Femur (tissue), 1 donor: ENCODE measurements at places on chromosomes 16 and 17.

DNA sequence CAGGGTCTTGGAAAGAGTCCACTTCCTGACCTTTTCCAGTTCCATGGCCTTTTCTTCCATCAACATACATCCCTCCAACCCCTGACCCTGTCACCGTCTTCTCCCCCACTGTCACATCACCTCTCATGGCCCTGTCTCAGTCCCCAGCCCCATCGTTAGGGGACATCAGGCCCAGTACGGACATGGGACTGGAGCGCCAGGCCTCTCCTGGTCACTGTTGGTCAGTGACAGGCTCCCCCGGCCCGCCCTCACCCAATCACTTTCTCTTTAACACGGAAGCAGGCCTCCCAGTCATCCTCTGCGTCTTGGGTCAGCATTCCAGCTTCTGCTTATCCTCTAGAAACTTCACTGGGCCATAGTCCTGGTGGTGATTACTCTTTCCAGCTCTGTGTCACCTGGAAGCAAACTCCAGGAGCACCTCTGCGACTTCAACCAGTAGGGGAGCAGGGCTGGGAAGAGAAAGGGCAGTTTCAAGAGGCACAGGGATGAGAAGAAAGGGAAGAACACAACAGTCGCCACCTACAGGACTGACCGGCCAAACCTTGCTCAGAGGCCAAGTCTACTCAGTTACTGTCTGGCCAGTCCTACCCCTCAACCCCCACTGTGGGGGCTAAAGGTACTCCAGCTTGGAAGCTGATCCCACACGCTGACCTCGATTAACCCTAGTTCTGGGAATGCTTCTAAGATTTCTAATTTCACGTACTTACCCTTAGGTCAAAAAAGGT is 15.9 kb upstream of the ICAM2 start:
- no peak for DNase-seq

- no peak for DNase-seq
These were observed 11.7 kb downstream of the TRAF4 start for GRCh38 chr17:28755486-28755885.

- peak; percentile 87 for DNase-seq
These were observed 30.2 kb downstream of the SPHK1 start for GRCh38 chr17:76414334-76415295.

GRCh38 chr16:23893986-23894385 is 58.2 kb downstream of the PRKCB start:
- no peak for DNase-seq

DNA sequence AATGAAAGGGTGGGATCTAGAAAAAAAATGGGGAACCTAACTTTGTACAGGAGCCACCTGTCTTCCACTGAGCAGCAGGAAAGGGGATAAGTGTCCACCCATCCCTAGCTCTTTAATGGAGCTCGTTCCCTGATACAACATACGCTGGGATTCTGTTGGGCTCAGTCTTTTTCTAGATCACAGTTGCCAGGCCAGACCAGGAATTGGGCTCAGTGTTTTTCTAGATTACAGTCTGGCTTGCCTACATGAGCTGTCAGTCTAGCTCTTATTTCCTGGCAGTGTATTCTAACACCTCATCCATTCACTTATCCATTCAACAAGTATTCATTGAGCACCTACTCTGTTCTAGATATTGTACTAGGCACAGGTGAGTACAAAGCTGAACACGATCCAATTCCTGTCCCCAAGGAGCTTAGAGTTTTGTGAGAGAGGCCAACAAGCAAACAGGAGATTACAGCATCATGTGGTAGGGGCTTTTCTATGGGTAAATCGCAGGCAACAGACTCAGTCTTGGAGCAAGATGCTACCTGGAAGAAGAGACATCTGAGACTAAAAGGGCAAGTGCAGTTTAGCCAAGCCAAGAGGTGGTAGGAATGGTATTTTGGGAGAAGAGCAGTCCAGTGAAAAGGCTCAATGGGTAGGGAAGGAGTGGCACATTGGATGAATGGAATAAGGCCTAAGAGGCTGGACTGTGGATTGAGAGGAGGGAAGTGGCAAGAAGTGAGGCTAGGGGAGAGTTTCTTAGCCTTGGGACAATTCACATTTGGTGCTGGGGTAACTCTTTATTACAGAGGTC is 138.0 kb upstream of the HS3ST2 start:
- no peak for DNase-seq

GRCh38 chr16:75532142-75532765 is 3.7 kb downstream of the CHST5 start:
- no peak for DNase-seq

DNA sequence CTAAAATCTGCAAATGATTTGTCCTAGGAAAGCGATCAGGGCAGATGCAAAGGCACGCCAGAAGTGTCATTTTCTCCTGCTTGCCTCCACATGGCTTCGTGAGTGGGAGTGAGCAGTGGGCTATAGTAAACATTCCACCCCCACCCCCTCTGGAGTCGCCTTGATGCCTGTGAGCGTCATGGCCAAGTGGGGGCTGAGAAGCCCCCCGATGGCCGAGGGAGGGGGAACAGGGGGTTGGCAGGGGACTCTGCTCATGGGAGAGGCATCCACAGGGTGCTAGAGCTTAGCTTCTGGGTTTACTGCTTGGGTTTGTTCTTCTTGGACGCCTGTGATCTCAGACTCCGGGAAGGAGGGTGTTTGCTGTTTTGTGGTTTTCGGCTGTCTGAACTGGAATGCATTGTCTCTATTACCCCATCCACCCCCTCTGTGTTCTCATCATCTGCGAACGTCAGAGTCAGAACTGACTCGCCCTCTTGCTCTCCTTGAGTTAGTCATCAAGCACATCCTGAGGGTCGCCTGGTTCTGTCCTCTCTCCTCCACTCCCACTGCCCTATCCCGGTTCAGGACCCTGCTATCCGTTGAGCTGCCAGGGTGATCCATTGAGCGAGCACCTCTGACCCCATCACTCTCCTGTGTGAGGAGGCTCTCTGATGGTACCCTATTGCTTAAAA is 15.4 kb downstream of the TNS4 start:
- peak; percentile 53 for DNase-seq

DNA sequence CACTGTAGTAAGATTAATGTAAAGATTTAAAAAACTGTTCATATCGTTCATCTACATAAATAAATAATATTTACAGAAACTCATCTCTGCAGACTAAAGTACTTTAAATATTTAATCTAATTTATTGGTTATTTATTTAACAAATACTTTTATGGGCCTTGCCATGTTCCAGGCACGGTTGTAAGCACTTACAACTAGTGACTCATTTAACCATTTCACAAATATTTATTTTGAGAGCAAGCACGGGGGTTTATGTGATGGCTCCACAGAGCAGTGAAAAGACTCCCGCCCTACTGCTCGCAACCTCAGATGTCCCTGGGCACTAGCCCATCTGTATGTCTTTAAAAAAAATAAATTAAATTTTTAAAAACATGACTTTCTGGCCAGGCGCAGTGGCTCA is 575.9 kb downstream of the WWOX start:
- DNase-seq: no peak
